ENCODE measurements at places on chromosomes 1 and 21. TPM values are rescaled to one million over a fixed set of nuclear protein-coding genes. Genes with fewer than 3 reads are reported as not detected.

Gene MRAP
- total RNA-seq, result not detected

Gene CATSPERE
- 0.33 TPM for total RNA-seq

Gene CCDC24
- 2.7 TPM for total RNA-seq

GRCh38 chr1:181604482-181605249 lies 121.3 kb downstream of the CACNA1E start:
- H3K4me1 ChIP-seq, result no peaks in the 10 kb centered on the region
- H3K27me3 ChIP-seq, result peaks cover 10% of the 10 kb centered on the region
- no peak for DNase-seq
- H3K4me3 ChIP-seq, result no peak overlapping the region

GRCh38 chr1:157312082-157312812 lies 174.1 kb upstream of the ETV3 start:
- no peak overlapping the region for H3K4me3 ChIP-seq
- no peak overlapping the region for H3K27ac ChIP-seq
- H3K4me1 ChIP-seq, result no peaks in the 10 kb centered on the region
- H3K36me3 ChIP-seq, result no peaks in the 10 kb centered on the region
- no peak for DNase-seq
- H3K27me3 ChIP-seq, result peaks cover 31% of the 10 kb centered on the region

Data from activated CD4-positive, alpha-beta memory T cell treated with anti-CD3 and anti-CD28 coated beads for 36 hours (primary cell).